ENCODE measurements at places on chromosomes 7 and 10.
A peak's percentile ranks its signal among the peaks of the same experiment; 100 is the strongest.

GRCh38 chr10:101816376-101816775, 1.9 kb downstream of the OGA start:
- no peak for DNase-seq

- no peak for DNase-seq
Observed at GRCh38 chr7:92636018-92636560, 45.9 kb upstream of the FAM133B start.

DNA sequence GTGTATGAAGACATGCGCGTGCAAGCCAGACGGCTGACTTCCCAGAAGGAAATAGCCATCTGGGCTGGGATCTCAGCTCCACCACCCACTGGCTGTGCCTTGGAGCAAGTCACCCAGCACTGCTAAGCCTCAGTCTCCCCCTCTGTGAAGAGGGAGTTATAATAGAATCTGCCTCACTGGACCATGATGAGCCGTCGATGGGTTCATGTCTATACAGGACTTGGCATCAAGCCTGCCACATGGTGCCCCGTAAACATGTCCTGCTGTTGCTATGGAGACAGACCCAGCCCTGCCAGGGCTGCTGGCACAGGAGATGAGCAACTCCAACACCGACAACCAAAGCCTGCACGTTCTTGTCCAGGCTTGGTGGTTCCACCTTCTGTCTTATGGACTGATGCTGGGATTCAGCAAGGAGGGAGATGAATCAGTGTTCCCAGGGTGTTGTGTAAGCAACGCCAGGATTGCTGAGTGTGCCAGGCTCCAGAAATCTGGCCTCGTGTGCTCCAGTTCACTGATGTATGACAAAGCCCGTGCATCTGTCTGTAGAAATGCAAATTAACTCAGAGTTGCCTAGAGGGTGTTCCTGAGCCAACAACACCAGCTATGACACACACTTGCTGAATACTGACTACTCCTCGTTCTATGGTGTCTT, 5.6 kb downstream of the GPR15LG start:
- no peak for DNase-seq

GRCh38 chr7:152462995-152463708, 27.3 kb upstream of the KMT2C start:
- DNase-seq, result peak; percentile 2

- no peak for DNase-seq
Observed at GRCh38 chr10:78442836-78443550, 409.3 kb downstream of the RPS24 start.

DNA sequence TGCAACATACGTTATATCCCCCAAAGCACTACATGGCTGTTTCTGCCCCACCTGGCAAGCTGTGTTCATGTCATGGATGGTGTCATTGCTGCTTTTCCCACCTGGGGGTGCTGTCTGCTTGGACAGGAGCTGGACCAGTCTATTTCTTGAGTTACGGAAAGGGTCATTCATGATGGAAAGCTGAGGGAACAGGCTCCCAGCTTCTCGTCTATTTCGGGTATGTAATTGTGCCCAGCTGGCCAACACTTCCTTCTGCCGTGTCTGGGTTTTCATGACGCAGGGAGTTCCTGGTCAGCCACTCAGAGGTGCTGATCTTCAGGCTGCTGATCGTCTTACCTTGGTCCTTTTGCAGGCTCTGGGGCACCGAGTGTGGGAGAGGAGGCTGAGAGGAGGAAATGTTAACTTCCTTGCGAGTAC, 8.6 kb downstream of the BTBD16 start:
- no peak for DNase-seq
